ENCODE measurements at places on chromosomes 5 and 9.

DNA sequence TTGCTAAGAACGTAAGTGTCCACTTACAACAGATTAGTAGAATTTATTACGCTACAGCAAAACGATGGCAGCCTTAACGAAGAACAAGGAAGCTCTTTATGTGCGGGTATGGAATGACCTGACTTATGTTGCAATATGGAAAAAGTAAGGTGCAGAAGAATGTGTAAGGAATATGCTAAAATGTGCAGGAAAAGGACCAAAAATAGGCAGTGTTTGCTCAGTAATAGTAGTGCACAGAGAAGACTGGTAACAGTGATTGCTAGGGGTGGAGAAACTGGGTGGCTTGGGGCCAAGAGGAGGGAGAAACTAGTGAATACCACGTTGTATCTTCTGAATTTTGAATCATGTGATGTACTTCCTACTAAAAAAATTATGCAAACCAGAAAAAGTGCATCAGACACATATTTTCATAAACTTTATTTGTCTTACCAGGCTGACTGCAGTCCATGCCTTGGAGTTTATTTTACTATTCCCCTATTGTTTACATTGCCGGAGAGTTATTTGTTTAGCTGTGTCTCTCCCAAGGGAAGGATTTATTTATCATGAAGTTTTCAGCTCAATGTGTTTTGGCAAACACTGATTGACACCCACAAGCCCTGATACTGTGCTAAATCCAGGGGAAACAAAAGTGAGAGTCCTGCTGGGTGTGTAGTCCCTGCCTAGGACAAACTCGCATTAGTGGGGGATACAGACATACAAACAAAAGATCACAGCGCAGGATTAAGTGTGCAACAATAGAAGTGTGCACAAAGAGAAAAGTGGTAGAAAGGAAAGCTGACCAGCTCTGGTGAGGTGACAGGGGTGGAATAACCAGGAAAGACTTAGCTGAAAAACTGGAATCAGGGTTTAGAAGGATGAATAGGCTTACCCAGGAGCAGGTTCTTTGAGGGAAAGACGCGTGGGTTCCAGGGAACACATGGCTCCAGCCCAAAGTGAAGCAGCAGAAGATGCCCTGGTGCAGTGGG, 34.0 kb upstream of the ZNF484 start:
- no peak for ATAC-seq

DNA sequence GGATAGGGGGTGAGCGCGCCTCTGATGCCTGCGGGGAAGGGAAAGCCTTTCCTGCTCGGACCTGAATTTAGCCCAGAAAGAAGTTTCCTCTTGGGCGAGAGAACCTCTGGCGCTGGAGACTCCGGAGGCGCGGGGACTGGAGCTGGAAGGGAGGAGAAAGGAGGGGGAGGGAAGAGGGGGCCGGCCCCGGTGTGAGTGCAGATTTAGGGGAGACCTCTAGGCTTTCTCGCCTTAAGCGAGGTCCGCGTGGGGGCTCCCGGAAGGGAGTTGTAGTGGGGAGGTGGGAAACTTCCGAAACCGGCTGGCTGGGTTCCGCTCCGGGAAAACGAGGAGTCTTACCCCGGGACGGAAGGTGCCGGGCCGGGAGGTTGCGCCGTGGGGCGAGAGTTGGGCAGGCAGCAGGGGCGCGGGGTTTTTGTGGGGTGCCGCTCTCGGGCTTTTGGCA, 1.3 kb downstream of the PCSK5 start:
- no peak for ATAC-seq

DNA sequence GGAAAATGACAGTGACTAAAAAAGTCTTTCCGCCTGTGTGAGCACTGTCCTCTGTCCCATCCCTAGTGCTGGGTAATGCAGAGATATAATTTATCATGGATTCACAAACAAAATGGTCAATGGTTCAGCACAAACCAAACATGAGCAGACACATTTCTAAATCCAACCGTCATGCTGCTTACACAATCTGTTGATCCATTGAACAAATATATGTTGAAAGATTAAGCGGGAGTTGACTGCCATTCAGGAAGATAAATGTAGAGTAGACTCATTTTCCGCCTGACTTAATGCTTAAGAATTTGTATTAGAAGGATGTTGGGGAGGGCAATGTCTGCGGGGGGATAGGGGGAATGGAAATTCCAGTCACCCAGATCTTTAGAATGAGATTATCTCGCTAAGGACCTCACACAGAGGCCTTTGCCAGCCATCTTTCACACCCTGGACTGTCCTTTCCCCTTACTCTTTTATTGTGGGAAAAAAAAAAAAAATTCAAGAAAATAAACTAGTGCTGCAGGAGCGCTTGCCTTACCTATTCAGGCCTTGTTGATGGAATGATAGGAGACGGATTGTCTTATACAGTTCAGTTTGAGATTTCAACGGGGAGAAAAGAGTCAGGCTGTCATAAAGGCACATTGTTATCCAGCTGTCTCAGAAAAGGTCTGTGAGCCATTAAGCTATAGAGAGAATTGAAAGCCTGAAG, 153.7 kb downstream of the TLE1 start:
- no peak for ATAC-seq

DNA sequence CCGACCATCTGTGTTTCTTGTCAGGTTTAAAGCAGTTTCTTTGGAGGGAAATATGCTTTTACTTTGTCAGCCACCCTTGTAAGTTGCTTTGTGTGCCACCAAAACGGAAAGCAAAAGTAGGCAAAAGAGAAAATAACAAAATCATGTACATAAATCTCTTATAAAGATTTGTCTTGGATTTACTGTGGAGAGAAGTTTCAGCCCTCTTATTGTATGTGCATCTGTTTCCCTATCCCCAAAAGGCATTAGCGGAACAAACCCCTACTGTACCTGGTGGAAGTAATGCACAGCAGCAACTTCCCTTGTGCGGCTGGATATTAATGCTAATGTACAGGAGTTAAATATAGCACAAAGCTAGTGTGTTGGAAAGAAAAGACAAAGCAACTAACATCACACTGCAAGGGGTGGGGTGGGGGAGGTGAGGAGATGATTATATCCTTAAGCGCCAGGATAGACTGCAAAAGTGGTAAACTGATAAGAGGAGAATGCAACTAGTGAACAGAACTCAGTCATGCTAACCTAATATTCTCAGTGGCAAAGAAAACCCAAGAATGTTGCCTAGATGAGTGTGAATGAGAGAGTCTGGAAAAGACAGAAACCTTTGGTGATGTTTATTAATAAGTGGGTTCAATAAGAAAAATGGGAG, 396.5 kb upstream of the MEF2C start:
- no peak for ATAC-seq

DNA sequence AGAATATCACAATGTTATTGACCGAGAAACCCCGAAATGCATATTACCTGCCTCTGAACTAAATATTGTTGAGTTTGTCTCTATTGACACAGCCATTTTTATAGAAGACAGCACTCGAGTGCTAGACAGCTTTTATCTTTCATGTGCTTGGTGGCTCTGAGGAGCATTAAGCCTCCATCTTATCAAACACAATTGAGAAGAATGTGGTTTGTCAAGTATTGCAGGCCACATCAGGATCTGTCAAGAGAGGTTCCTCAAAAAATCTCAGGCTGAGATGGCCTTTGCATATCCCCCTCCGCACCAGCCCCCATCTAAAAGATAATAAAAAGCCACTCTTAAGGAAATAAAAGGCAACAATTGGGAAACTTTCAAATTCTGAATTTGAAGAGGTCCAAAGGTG, 284.8 kb downstream of the DENND1A start:
- ATAC-seq = no peak
